ENCODE measurements at places on chromosomes 7 and 10. TPM values are rescaled to one million over a fixed set of nuclear protein-coding genes. Genes with fewer than 3 reads are reported as not detected.

The CLCN1 gene
- polyA plus RNA-seq: not detected

The ZNF117 gene
- 2.2 TPM for polyA plus RNA-seq

The TCAF2 gene
- polyA plus RNA-seq: 0.92 TPM

The KCP gene
- polyA plus RNA-seq: 0.42 TPM

The CYP51A1 gene
- polyA plus RNA-seq: 24.3 TPM

The FRG2B gene
- polyA plus RNA-seq: not detected

The SLC18A3 gene
- polyA plus RNA-seq: 0.98 TPM

The FUOM gene
- 48.9 TPM for polyA plus RNA-seq

The CFTR gene
- polyA plus RNA-seq: 39.9 TPM

The ACTL6B gene
- not detected for polyA plus RNA-seq

The HOXA4 gene
- not detected for polyA plus RNA-seq

The ARPC1A gene
- 396 TPM for polyA plus RNA-seq

The ABCB1 gene
- 17.6 TPM for polyA plus RNA-seq

The HYAL4 gene
- not detected for polyA plus RNA-seq

The TMEM213 gene
- polyA plus RNA-seq: not detected

The MRLN gene
- polyA plus RNA-seq: not detected

The FOXP2 gene
- 2.8 TPM for polyA plus RNA-seq

The ABLIM1 gene
- polyA plus RNA-seq: 49.5 TPM

The FGL2 gene
- 21.7 TPM for polyA plus RNA-seq

The CRPPA gene
- 0.23 TPM for polyA plus RNA-seq

Measured in sigmoid colon (tissue), 7 donors.